Memory B cell (primary cell): ENCODE measurements at places on chromosomes 4 and X.

- DNase-seq: no peak
These were observed 43.7 kb downstream of the ADD1 start for GRCh38 chr4:2887343-2887742.

DNA sequence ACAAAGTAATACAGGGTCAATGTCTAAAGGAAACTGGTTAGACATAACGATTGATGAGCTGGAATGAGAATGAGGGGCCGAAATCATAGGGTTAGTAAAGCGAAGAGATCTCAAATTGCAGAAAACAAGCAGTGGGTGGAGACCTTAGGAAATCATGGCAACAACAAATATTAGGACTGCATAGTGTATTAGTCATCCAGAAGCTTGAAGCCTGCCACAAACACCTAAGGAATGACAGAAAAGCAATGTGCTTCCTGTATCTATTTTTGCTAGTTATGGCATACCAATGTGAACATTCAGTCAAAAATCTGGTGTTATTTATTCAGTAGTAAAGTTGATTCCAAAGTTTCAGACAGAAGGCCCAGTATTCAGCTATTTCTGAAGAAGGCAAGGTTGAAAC lies 410.9 kb upstream of the CT83 start:
- no peak for DNase-seq

DNA sequence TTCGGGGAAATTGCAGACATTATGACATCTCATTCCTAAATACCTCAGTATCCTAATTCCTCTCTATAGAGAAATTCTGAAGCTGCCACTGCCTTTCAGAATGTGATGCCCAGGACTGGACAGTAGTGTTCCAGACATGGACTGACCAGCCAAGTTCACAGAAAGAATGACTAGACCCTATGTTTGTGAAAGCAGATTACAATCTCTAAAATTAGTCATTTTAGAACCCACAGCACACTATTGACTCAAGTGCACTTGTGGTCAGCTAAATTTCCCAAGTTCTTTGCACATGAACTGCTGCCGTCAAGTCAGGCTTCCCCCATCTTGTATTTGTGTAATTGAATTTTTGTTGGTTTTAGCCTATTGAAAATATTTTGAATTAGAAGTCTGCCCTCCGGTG lies 81.0 kb upstream of the ESX1 start:
- no peak for DNase-seq

GRCh38 chr4:113077575-113077974 lies 28.1 kb downstream of the ANK2 start:
- no peak for DNase-seq

DNA sequence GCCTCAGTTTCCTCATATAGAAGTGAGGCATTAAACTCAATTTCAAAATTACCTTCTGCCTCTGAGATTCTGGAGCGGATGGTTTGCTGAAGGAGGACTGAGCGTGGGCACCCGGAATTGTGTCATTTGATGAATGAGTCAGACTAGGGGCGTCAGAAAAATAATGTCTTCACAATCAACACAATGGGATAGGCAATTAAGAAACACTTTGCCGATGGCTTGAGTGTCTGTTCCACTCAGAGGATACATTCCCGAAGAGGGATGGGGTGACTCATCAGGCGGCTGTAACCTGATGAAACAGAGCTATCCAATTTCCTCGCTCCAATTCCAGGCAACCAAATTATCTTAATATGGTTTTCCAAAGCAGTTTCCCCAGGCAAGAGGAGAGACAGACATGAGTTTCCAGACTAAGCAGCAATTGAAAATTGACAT lies 1.2 kb upstream of the CHRNA9 start:
- DNase-seq: no peak

- no peak for DNase-seq
These were observed 98.7 kb downstream of the CFAP299 start for GRCh38 chr4:80434238-80434637.

GRCh38 chr4:183284965-183285364 lies 35.1 kb downstream of the CLDN22 start:
- no peak for DNase-seq

- DNase-seq: no peak
These were observed 767 bp downstream of the PAQR3 start for GRCh38 chr4:78938474-78938867.

- DNase-seq: no peak
These were observed 241.5 kb downstream of the MAML3 start for GRCh38 chr4:139912445-139912844.

- no peak for DNase-seq
These were observed 6.0 kb upstream of the MAEA start for GRCh38 chr4:1283711-1284110.

GRCh38 chr4:4362991-4363697 lies 23.8 kb upstream of the NSG1 start:
- DNase-seq: no peak

DNA sequence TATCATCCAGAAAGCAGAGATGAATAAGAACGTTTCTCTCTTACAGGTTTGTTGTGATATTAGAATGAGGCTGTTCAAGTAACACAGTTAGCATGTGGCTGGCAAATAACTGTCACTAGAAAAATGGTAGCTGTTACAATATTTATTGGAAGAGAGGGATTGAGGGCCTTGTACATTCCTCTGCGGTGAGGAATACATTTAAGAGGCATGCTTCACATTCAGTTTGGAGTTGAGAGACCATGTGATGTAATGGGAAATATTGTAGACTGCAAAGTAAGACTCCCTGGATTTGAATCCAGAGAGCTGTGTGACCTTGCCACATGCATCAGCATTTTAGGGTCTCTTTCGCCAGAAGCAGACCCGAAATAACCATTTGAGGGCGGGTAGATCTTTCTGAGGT lies 104.8 kb upstream of the KIT start:
- DNase-seq: no peak

- DNase-seq: no peak
These were observed 29.6 kb downstream of the TLR10 start for GRCh38 chr4:38752941-38753806.

DNA sequence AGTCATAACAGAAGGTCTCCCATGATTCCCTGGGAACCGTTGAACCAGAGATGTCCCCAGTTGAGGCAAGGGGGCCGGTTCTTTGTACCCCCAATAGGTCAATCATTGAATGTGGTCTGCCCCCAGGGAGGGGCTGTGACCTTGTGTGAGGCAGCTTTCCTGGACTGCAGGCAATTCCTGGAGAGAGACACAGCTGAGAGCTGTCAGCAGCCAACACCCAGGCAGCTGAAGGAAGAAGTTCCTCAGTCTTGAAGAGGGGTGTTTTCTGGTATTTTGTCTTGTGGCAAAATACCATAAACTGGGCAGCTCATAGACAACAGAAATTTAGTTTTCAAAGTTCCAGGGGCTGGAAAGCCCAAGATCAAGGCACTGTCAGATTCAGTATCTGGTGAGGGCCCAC lies 185.7 kb upstream of the ATP6AP2 start:
- no peak for DNase-seq

GRCh38 chrX:134732676-134733075 lies 74.4 kb upstream of the PLAC1 start:
- no peak for DNase-seq
